ENCODE measurements at places on chromosomes 1 and 21.

DNA sequence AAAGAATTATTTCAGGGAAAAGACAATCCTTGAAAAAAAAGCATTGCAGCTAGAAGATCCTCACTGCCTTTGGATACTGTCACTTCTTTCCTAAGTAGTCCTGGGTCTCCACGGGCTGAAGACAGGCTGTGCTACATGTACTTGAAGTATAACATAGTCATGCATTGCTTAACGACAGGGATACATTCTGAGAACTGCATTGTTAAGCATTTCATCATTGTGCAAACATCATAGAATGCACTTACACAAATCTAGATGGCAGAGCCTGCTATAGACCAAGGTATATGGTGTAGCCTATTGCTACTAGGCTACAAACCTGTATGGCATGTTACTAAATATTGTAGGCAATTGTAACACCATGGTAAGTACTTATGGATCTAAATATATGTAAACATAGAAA is 54.0 kb downstream of the KIAA0040 start:
- DNase-seq, result no peak

GRCh38 chr1:38151399-38151798 is 104.8 kb upstream of the POU3F1 start:
- no peak for DNase-seq

GRCh38 chr1:29239142-29239541 is 2.8 kb downstream of the PTPRU start:
- no peak for DNase-seq

- DNase-seq, result no peak
These were observed 2.0 kb upstream of the RCSD1 start for GRCh38 chr1:167627865-167628641.

DNA sequence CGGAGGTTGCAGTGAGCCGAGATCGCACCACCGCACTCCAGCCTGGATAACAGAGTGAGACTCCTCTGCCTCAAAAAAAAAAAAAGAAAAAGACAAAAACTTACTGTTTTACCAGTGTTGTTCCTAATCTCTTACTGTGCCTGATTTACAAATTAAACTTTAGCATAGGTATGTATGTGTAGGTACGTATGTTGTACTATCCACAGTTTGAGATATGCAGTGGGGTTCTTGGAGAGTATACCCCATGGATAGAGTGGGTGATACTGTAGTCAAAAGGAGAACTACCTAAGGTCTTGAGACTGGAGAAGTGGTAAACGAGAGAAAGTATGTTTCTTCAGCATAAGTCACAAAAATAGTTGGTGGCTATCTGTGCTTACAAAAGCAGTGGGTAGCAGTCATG is 38.6 kb downstream of the RNF11 start:
- DNase-seq, result no peak

GRCh38 chr1:184914149-184914548 is 60.2 kb downstream of the NIBAN1 start:
- no peak for DNase-seq

GRCh38 chr1:47192458-47193384 is 2.9 kb upstream of the PDZK1IP1 start:
- DNase-seq, result peak; percentile 53

- DNase-seq, result no peak
These were observed 74.7 kb downstream of the HSPA13 start for GRCh38 chr21:14308234-14308633.

DNA sequence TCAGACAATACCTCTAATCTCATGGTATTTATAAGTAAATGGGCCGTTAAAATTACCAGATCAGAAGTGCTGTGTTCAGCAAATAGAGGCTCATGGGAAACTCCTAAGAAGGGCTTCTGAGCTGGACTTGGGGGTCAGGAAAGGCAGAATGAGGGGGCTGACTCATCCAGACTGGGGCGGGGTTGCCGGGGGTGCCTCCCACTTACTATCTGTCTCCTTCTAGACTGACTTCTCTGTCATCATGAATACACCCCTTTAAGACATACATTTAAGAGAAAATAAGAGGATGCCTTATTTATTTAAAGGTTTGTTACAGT is 96.0 kb upstream of the ERRFI1 start:
- DNase-seq, result no peak

DNA sequence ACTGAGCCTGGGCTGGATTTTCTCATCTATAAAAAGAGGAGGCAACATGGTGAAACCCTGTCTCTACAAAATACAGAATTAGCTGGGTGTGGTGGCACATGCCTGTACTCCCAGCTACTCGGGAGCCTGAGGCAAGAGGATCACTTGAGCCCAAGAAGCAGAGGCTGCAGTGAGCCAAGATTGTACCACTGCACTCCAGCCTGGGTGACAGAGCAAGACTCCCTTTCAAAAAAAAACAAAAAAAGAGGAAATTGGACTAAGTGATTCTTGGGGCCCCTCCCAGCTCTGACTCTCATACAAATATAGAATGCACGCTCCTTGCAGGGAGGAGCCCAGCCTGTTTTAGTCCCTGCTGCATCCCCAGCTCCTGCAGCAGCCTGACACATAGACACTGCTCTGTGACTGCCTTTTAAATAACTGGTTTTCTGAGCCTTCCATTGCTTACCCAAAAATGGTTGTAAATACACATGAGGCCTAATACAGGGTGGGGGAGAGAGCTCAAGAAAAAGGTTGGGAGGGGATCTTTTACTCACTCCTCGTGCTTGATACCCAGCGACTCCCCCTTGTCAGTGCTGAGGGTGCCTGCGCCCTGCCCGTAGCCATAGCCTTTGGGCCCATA is 17.2 kb downstream of the CSRP1 start:
- no peak for DNase-seq

- DNase-seq, result no peak
These were observed 21.4 kb downstream of the SLC16A1 start for GRCh38 chr1:112934577-112934976.

Measured in Panc1 (cell line).